SK-N-MC (cell line): ENCODE measurements at places on chromosomes 3 and 15.

DNA sequence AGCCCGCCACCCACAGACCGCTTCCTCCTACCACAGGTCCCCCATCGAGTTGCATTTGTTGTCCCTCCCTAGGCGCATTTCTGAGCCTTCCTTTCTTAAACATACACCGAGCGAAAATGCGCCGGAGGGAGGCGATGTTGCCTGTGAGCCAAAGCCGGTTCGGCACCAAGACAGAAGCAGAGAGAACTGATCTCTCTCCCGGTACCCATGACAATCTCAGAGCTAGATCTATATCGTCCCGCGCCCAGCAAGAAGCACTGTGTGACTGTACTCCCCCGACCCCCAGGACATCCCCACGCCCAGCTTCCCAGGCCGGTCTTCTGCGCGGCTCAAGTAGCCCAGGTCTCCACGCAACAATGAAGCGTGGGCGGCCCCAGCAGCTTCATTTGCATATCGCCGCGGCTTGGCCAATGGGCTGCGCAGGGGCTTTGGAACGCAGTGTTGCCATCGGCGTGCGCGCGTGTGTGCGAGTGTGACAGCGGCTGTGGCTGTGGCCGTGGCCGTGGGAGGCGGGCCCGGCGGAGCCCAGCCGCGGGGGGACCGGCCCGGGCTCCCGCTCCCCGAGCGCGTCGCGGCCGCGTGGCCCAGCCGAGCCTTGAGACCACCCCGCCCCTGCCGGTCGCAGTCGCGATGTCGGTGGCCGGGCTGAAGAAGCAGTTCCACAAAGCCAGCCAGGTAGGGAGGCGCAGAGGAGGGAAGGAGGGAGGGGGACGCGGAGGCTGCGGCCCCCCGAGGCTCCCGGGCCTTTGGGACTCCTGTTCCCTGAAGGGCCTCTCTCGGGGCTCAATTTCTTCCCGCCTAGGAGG lies at the start of gene SH3GL3:
Gene SH3GL3, plus strand, starts transcription at position 438 of the 806 bp plus-strand sequence. Its CDS starts 193 bp downstream, at position 631.
- DNase-seq = no peak

DNA sequence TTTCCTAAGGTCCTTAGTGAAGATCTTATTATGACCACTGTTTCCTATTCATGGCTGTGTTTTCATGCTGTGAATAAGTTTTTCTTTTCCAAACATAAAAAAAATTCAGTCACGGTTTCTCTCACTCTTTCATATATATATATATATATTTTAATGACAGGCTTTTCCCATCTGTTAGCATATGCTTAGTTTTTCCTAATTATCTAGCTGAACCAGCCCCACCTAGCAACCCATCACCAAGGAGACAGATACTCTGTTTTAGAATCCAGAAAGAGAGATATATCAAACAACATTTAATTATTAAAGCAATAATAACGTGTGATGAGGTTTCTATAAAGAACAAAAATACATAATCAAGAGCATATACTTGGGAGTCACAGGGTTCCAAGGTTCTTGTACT lies 58.3 kb downstream of the TMCC1 start:
- DNase-seq = no peak

DNA sequence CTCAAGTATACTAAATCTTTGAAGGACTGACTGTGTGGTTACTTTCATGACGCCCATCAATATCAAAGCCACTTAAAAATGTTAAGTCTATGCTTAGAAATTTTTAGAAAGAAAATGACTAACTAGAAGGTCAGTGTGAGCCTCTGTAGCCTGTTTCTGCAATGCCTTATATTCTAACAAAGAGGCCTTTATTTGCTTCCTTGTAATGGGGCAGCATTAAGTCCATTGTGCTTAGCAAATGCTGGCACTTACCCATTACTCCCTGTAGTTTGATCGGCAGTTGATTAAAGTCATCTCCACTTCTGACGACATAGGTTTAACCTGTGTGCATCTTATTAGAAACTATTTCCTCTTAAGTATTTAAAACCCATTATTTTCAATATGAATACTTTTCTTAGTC lies 91.6 kb upstream of the FAM98B start:
- DNase-seq = no peak

DNA sequence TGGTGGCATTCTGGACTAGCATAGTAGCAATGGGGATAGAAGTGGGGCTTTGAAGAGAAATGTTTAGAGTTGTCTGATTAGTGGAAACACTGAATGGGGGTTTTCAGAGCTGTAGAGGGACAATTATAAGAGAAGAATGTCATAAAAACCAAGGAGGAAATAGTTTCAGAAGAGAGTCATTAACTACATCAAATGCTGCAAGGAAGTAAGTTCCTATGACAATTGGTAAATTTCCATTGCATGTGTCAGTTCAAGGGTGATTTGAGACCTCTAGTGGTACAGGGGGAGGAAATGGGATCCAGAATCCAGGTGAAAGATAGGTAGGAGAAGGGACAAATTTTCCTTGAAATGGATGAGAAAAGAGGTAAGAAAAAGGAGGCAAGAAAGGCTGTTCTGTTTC lies 68.3 kb upstream of the TBC1D5 start:
- DNase-seq = no peak
